ENCODE measurements at places on chromosomes 6 and 20. TPM values are rescaled to one million over a fixed set of nuclear protein-coding genes. Genes with fewer than 3 reads are reported as not detected.

DNA sequence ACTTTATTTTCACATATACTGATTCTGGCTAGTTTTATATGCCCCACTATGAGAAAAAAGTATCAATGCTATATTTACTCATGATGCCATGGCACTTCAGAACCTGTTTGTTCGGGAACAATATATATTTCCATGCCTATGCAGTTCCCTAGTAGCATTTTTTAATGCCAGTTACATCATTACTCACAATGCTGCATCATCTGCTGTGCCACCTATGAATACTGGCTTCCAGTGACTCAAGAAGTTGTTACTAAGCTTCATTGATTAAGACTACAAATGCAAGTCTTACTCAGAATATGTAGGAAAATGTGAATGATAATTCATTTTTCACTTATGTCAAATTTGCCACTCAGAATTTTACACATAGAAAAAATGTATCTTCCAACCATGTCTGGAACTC is 97.9 kb downstream of the MAFB start:
- DNase-seq: no peak

Gene ISM1
- total RNA-seq: 0.46 TPM

Gene TCF21
- not detected for total RNA-seq

DNA sequence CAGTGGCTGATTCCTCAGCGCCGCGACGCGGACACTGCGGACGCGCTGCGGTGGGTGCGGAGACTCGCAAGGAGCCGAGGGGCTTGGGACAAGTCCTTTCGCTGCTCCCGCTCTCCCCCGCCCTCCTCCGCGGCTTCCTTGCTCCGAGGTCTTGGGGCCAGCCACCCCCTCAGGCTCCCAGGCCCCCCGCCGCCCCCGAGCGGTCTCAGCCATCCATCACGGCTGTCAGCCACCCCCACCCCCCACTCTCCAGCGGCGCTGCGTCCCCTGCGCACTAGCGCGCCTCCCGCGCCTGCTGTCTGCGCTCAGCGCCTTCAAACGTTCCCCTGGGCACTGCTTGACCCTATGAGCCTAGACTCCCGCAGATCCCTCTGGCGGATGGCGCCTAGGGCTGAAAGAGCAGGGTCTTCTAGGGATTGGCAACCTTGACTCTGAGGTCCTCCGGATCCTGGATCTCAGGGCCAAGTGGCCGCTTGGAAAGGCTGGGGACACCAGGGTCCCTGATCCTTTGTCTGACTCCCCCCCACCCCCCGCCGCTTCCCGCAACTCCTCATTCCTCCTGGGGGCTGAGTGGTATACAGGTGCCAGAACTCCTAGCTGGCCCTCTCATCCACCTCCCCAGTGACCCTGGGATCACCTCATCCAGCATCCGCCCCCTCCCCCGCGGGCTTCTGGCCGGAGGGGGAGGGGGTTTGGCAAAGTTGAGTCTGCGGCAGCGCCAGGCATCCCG is 1.4 kb downstream of the SLC12A5 start:
- DNase-seq: no peak

Gene HM13
- 25.7 TPM for total RNA-seq

GRCh38 chr6:38481851-38482250 is 157.9 kb downstream of the BTBD9 start:
- no peak for DNase-seq

DNA sequence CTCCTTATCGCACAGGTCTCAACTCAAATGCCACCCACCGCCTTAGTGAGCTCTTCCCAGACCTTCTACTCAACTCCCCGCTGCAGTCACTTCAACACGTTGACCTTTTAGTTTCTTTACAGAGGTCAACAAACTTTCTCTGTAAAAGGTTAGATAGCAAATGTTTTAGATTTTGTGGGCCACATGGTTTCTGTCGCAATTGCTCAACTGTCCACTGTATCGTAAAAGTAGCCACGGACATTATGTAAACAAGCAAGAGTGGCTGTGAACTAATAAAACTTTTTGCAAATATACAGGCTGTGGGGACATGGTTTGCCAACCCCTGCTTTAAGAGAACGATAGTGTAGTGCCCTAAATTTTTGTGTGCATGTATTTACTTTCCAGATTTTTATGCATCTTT is 247.6 kb upstream of the TSHZ2 start:
- DNase-seq: no peak

- peak; percentile 58 for DNase-seq
Measured at GRCh38 chr6:84411060-84411629, 183.7 kb upstream of the CEP162 start.

GRCh38 chr6:87905101-87905641 is 142.5 kb upstream of the SPACA1 start:
- no peak for DNase-seq

GRCh38 chr6:112802144-112802543 is 455.0 kb downstream of the RFPL4B start:
- DNase-seq: peak; percentile 70

GRCh38 chr20:43040427-43040826 is 149.3 kb downstream of the PTPRT start:
- DNase-seq: no peak

GRCh38 chr6:137736048-137736818 is 130.8 kb upstream of the TNFAIP3 start:
- no peak for DNase-seq

- DNase-seq: peak; percentile 87
Measured at GRCh38 chr20:48283470-48284110, 498.3 kb upstream of the SULF2 start.

GRCh38 chr6:55276745-55277530 is 50.3 kb upstream of the GFRAL start:
- peak; percentile 58 for DNase-seq

DNA sequence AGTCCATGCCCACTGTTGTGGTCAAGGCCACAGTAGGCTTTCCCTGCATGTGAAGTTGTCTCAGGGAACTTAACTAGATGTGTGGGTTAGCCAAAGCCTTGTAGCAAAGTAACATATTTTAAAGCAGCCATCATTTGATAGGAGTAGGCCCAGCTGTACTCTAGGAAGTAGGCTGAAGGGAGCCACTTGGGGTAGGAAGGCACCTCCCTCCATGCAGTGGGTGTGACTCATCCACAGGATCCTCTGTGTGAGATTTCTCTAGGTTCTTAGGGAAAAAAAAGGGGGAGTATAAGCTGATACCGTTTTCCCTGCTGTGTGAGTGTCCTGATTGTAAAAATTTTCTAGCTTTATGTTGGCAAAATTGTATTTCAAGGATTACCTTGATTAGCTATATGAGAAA is 44.7 kb downstream of the VAPB start:
- peak; percentile 69 for DNase-seq

DNA sequence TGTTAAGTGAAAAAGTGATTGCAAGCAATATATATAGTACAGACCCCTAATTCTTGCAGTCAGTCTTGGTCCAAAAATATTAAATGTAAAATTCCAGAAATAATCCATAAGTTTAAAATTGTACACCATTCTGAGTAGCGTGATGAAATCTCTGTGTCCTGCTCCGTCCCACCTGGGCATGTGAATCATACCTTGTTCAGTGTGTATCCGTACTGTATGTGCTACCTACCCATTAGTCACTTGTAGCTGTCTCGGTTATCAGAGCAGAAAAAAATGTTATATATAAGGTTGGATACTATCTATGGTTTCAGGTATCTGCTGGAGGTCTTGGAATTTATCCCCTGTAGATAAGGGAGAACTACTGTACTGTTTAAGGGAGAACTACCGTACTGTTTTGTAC is 16.3 kb downstream of the IRAK1BP1 start:
- DNase-seq: no peak

Gene IPCEF1
- not detected for total RNA-seq

GRCh38 chr6:20464041-20464440 is 62.4 kb downstream of the E2F3 start:
- DNase-seq: no peak

DNA sequence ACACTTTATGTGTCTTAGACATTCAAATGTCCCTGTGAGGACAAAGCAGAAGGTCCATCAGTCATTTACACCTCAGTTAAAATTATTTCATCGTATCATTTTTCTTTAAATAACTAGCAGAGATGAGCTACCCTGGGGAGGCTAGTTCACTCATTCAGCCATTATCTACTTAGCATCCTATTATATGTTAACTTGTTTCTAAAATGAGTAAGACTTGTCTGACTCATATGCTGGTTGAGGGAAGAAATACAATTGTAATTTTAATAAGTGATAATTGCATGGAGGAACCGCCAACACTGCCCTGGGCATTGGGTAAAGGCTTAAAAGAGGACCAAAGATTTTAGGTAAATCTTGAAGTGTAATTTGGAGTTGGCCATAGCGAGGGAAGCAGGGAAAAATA is 12.4 kb upstream of the PTPRK start:
- peak; percentile 34 for DNase-seq

GRCh38 chr20:56299362-56299761 is 50.8 kb downstream of the MC3R start:
- DNase-seq: no peak

Gene SLC4A11
- 0.57 TPM for total RNA-seq

DNA sequence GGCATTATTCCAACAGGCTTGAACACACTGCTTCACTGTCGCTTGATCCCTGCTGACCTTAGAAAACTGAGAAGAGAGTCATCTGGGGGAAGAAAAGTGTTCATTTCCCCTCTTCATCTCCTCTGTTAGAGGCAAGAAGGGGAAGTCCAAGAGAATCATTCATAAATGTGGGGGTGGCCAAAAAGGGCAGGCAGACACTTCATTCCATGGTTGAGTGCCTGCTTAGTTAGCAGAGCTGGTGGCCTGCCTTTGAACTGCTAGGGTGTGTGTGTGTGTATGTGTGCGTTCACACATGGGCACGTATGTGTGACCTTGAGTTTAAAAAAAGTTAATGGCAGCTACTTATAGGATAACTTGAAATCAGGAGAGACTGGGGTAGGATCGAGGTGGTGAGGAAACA is 39.4 kb upstream of the RFPL4B start:
- peak; percentile 41 for DNase-seq

Gene BPIFB2
- not detected for total RNA-seq

DNA sequence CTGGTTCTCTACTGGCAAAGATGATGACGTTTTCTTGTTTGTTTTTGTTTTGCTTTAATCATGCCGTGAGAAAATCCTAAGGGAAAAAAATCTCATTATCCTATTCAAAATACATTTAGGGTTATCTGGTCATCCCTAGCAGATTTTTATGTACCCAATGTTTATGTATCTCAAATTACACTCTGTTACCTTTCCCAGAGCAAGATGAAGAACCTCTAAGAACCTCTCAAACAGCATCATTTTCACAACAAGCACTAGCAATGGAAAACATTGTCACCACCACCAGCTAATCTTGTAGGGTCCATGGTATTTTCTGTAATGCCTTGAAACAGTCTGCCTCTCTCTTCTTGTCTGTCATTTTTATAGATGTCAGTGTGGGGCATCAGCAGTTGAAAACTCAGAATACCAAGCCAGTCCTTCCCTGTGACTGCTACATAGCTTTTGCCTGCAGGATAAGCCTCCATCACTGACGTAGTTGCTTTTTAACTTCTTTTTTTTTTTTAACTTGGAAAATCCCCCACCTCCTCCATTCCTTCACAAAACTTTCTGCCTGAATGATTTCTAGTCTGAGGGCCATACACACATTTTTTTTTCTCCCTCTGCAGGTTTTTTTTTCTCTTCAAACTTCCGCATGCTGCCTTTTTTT is 2.4 kb upstream of the SNAP25 start:
- DNase-seq: peak; percentile 29

DNA sequence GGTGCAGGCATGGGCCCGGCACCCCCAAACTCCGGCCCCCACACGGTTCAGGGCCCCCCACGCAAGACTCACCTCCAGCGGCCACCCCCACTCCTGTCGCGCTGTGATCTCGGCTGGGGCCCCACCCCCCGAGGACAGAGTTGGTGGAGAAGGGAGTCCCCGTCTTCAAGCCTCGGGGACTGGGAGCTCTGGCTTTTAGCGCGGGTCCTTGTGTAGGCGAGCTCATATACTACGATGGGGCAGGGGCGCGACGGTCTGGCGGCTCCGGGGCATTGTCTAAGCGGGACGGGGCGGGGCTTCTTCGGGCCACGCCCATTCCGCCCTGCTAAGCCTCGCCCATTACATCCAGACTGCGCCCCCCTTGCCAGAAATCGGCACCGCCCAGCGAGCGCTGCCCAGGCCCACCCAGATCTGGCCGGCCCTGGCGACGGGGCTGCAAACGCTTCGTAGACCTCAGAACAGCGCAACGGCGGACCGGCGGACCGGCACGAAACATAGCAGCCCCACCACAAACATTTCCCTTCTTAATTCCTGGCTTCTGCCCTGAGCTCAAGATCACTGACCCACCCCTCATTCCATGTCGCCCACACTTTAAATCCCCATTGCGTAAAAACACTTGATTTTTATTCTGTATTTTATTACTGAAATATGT is 1.0 kb upstream of the DDAH2 start:
- peak; percentile 95 for DNase-seq

Gene THBS2
- 12.5 TPM for total RNA-seq

Data from Daoy (cell line).